ENCODE measurements at places on chromosomes 12 and 14.

GRCh38 chr14:76762411-76763095, 1.3 kb downstream of the VASH1 start:
- DNase-seq, result no peak

DNA sequence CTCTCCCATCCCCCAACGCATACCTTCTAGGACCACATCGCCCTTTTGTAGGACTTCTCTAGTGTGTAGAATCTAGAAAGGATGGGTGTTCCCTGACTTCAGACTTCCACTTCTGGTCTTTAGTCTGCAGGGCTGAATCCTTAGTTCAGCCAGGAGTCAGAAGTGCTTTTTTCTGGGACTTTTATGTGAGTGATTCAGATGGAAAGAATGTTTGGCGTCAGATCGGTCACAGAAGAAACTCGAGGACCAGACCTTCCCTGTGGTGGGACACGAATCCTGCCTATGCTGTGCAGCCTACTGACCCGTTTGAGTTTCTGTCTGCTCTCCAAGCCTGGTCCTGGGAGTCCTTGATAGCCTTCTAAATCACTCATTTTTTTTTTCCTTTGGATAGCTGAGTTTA, 165.4 kb upstream of the SSTR1 start:
- no peak for DNase-seq

- no peak for DNase-seq
Measured at GRCh38 chr14:57962325-57963035, 96.6 kb upstream of the SLC35F4 start.

DNA sequence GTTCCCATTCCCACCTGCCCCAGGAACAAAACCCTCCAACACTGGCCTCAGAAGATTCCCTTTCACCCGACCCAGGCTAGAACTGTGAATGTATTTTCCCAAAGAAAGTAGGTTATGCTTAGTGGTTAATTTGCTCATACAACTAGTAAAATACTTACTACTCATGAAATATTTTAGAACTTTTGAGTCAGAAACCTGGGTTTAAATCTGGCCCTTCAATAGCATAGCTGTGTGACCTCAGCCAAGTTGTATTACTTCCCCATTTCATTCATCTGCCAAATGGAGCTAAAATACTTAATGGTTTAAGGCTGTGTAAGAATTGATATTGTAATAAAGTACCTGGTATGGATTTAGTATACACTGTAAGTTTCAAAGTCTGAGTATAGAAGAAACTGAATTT, 69.1 kb upstream of the DNM1L start:
- DNase-seq, result no peak

DNA sequence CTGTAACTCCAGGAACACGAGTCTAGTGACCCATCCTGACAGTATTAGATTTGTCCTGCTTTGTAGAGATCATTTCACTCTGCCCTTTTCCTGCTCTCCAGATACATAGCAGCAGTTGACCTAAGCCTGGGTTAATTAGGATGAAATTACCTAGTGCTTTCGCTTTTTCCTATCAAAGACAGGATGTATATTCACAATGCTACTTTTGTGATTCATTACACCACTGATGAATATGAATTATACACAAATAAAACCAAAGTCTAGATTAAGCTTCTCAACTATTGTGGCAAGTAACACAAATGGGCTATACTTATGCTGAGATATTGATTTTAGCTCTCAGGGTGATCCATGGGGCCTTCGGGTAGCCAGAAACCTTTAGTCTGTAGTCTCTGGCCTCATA, 17.9 kb downstream of the CERS5 start:
- no peak for DNase-seq

DNA sequence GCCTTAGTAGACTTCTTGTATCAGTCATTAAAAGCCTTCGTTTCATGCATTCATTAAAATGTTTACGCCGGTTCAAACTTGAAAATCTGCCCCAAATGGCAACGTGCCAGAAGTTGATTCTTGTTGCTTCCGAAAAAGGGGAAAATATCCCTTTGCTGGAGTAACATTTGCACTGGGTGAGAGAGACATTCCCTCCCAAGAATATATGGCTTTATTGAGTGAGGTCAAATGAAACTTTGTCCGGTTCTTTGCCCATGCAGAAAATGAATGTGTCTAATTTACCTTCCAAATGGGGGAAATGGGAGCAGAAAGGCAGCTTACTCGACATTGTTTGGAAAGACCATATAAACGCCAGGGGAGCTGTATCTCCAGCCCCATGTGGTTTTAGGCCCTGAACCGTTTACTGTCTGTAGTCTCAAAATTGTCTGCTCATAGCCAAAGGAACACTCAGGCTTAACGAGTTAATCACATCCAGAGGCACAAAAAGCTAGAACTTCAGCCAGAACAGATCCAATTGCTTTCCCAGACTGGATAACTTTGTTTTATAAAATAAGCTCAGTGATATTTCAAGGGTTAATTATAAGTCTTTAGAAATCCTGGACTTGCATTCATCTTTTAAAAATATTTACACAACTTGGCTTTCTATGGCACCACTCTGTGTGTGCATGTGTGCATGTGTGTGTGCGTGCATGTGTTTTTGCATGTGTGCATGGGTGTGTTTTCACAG, 2.9 kb upstream of the EMP1 start:
- DNase-seq, result no peak

- DNase-seq, result no peak
Measured at GRCh38 chr12:46371718-46372543, 642 bp downstream of the SLC38A2 start.

GRCh38 chr12:96402061-96402460, 1.8 kb upstream of the CDK17 start:
- DNase-seq, result no peak

DNA sequence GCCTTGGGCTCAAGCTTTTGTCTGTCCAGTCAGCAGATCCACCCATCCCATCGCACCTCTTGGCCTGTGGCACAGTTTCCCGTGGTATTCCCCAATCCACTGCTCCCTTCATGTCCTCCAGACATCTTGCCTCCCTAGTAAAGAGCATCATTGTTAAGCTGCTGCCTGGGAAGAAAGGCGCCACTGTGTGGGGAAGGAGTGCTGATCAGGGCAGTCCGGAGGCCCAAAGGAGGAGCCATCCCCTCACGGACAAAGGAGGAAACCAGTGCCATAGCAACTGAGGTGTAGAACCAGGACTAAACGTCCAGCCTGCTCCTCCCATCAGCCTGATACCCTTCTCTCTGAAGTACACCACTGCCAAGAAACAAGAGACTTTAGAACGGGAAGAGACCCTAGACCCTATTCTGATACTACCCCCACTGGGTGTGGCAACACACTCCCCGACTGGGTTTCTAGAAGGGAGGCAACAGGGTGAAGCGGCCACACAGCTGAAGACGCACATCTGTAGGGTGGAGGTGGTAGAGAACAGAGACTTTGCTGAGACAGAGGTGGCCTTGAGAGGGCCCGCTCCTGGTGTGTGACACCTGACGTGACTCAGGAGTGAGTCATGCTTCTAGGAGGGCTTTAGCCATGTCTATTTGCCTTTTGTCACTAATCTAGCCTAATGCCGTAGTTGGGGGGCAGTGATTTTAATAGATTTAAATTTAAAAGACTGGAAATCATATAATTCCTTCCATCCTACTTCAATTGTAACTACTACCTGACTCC, 185.0 kb downstream of the DPF3 start:
- no peak for DNase-seq

- no peak for DNase-seq
Measured at GRCh38 chr12:128715485-128715884, 108.3 kb downstream of the SLC15A4 start.

GRCh38 chr12:48795550-48796455, 6.9 kb upstream of the ADCY6 start:
- peak; percentile 50 for DNase-seq

- DNase-seq, result no peak
Measured at GRCh38 chr14:49634547-49635334, at the start of gene DNAAF2. TSS of gene DNAAF2 (minus strand) at chr14:49635244. CDS start at chr14:49635149, 95 bp downstream.

DNA sequence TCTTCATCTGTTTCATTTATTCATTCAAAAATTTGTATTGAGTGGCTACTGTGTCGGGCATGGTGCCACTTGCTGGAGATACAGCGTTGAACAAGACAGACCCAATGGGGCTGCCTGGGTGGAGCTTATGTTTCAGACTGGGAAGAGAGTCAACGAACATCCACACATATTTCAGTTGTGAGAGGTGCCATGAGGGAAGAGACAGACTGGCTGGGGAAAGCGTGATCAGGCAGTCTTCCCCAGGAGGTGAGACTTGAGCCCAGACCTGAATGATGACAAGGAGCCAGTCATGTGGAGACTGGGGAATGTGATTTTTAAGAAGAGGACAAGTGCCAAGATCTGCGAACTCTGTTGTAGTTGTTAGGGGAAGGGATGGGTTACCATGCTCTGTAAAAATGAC, 12.2 kb downstream of the BICD1 start:
- DNase-seq, result no peak

DNA sequence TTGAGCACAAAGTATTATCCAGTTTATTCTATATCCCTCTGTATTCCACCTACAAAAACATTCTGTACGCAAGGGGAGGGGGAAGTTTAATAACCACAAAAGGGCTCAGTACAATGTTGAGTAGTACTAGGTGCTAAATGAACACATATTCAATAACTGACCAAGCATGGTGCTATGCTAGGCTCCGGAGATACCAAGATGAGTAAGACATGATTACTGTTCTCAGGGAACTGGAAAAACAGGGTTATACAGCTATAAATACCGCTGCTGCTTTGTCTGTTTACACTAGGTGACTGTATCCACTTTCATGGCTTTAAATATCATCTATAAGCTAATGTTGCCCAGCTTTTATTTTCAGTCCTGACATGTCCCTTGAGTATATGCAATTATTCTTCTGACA, 135.8 kb downstream of the INSM2 start:
- DNase-seq, result no peak

GRCh38 chr14:22524784-22525161, 64.3 kb downstream of the DAD1 start:
- no peak for DNase-seq

- no peak for DNase-seq
Measured at GRCh38 chr14:73741876-73742519, 27.8 kb upstream of the PNMA1 start.

DNA sequence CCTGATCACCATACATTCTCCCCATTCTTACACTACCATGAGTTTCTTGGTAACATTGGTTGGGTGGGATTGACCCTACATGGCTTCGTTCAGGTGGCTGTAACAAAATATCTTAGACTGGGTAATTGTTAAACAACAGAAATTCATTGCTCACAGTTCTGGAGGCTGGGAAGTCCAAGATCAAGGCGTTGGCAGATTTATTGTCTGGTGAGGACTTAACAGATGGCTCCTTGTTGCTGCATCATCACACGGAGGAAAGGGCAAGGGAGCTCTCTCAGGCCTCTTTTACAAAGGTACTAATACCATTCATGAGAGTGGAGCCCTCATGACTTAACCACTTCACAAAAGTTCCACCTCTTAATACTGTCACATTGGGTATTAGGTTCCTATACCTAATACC, 116.7 kb upstream of the EGLN3 start:
- no peak for DNase-seq

DNA sequence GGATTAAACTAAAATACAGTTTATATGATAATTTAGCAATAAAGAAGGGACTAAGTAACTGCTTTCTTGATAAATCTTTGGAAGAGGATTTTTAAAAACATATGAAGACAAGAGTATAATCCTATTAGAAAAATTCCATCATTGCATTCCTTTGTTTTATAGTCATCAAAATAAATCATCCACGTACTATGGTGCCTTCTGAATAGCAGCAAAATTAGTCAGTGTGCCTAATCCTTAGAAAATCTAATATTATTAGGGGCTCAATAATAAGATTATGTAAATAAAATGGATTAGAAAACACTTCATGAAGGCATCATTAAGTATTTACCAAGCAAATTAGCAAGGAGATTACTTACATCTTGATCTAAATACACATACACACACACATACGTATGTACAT, 102.1 kb downstream of the KCNH5 start:
- DNase-seq, result no peak

GRCh38 chr12:64894827-64895475, 70.5 kb downstream of the TBC1D30 start:
- DNase-seq, result no peak

- no peak for DNase-seq
Measured at GRCh38 chr14:24403294-24403998, 4.6 kb downstream of the NYNRIN start.

- DNase-seq, result no peak
Measured at GRCh38 chr14:94217116-94217515, 43.0 kb downstream of the PPP4R4 start.

- DNase-seq, result peak; percentile 74
Measured at GRCh38 chr12:51636581-51636980, 45.5 kb downstream of the SCN8A start.

DNA sequence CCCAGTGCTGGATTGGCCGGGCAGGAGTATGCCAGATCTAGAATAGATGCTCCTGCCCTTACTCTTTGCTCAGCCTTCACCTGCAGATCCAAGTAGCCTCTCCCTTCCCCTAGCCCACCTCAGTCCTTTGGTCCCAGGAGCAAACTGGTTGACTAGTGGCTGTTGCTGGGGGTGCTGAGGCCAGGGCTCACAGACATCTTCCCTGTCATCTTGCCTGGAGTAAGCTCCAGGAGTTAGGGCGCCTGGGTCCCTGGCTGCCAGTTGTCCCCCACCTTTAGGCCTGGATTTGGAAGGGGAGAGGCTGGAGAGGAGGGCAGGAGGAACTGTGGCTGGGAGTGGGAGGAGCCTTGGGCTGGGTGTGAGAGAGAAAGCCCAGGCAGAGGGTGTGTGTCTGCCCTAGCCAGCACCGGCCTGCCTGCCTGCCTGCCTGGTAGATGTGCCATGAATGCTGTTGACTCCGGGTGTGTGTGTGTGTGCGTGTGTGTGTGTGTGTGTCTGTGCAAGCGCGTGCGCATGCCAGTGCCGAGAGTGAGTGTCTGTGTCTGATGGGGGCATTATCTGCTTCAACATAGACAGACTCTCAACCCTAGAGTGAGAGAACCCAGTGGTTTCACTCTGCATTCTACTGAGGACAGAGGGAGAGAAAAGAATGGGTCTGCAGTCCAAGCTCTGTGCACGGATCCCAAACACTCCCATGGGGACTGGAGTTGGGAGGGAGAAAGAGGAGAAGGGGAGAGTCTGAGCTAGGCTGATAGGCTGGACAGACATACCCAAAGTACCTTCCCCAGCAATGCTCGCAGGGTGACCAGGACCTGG, 845 bp upstream of the RARG start:
- DNase-seq, result no peak

- DNase-seq, result no peak
Measured at GRCh38 chr14:102063808-102064429, 22.9 kb downstream of the HSP90AA1 start.

DNA sequence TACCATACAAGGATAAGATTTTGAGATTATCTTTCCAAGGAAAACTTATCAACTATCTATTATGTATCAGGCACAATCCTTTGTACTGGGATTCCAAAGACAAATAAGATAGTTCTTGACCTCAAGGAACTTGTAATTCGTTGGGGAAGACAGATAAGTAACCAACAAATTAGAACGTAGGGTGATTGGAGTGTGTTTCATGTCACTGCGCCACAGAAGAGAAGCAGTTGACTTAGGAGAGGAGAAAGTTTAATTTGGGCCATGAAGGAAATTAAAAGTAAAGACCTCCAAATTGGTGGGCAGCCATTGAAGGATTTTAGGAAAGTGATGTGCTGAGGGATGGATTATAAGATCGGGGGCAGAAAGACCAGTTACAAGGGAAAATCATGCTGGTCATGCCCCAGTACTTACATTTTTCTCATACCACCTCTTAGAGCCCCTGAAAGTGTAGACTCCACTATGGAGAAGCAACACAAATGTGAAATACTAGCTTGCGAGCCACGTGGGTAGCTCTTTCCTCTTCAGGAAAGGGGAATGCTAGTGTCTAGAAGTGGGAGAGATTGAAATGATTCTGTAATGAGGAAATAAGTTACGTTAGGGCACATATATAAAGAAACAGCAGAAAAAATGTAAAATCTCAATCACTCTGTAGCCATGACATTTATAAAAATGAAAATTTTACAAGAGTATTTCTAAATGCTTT, 148.7 kb downstream of the ETV6 start:
- no peak for DNase-seq

- no peak for DNase-seq
Measured at GRCh38 chr14:84592770-84593169, 937.2 kb upstream of the FLRT2 start.

Data from SK-N-MC (cell line).